ENCODE measurements at places on chromosomes 11 and 22.

- DNase-seq: peak; percentile 50
Observed at GRCh38 chr11:66950112-66950535, 8.1 kb downstream of the PC start.

DNA sequence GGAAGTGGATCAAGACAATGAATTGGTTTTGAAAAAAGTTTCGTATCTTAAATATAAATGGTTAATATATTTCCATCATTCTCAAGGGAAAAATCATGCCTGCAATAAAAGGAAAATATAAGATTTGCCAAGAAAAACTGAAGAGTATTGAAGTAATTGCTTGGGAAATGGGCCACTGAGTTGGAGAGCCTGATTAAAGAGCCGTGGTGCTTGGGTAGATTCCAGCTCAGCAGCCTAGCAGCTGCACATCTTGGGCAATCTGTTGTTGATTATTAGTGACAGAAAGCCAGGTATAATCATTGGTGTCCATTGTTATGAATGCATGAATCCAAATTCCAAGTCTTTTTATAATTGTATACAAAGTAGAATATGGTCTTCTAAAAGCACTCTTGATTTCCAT is 800.9 kb upstream of the CHORDC1 start:
- DNase-seq: no peak

DNA sequence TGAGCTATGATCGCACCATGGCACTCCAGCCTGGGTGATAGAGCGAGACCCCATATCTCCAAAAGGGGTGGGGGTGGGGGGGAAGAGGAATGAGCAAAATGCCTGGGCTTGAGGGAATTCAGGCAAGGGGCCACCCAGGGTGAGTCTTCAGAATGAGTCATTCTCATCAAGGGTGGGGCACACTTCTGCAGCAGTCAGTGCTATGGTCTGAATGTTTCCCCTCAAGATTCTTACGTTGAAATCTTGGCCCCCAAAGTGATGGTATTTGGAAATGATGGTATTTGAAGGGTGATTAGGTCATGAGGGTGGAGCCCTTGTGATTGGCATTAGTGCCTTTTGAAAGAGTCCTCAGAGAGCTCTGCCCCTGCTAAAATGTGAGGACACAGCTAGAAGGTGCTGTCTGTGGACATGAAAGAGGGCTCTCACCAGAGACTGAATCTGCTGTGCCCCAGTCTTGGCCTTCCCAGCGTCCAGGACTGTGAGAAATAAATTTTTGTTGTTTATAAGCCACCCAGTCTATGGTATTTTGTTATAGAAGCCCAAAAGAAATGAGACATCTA is 86.4 kb upstream of the THY1 start:
- no peak for DNase-seq

DNA sequence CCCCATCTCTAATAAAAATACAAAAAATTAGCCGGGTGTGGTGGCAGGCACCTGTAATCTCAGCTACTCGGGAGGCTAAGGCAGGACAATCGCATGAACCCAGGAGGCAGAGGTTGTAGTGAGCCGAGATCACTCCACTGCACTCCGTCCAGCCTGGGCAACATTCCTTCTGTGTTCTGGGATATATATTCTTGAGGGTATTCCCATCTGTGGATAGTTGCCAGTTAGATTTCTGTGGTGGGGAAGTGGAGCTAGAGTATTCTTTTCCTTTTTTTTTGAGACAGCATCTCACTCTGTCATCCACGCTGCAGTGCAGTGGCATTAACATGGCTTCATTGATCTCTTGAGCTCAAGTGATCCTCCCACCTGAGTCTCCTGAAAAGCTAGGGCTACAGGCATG is 9.1 kb upstream of the ZNF74 start:
- no peak for DNase-seq

DNA sequence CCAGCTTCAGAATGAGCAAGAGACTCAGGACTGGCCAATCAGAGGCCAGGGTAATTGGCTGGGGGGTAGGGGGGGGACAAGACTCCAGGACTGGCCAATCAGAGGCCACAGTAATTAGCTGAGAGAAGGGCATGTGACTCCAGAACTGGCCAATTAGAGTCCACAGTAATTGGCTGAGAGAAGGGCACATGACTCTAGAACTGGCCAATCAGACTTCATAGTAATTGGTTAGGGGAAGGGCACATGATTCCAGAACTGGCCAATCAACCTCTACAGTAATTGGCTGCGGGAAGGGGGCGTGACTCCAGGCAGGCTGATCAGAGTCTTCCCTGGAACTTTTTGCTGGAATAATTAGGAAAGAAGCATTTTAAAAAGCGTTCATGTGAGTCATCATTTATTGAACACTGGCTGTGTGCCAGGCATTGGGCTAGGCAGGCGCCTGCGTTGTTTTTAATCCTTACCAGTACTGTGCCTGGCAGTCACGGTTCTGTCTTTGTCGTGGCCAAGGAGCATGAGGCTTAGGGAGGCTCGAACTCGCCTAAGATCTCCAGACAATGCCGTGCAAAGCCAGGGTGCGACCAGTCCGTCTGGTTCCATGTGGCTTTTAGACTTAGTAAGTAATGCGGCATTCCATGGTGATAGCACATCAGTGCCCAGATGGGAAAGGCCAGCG is 508.1 kb downstream of the TBC1D22A start:
- DNase-seq: no peak

DNA sequence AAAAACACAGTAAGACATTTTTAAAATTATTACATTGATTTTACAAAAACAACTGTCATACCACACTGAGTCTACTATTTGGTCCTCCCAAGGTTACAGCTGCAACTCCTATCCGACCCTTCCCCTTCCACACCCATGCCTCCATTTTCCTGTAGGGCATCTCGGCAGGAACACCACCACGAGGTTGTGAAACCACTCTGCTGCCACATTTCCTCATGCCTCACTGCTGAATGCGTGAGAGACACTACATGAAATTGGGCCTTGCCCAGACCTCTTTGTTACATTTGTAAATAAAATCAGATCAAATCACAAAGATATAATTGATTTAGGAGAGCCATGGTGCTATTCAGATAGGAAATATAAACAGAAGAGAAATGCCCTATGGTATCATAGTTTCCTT is 2.0 kb downstream of the ARHGAP32 start:
- DNase-seq: peak; percentile 8

GRCh38 chr11:64933935-64934681 is 1.6 kb downstream of the GPHA2 start:
- DNase-seq: no peak

DNA sequence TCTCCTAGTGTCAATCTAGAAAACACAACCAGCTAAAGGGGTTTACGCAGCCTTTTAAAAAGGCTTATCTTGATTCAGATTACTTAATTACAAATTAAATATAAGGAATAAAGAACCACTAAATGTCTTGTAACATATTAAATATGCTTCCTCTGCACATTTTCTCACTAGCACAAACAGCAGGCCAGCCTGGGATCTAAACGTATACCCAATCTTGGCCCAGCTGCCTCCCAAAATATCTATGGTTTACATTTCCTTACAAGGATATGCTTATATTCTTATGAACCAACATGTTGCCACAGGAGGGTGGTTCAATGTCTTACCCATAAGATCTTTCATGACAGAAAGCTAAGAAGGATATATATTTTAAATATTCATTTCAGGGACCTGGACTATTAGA is 7.7 kb downstream of the LGR4 start:
- no peak for DNase-seq

- no peak for DNase-seq
Observed at GRCh38 chr11:65803797-65804492, 17.1 kb downstream of the OVOL1 start.

DNA sequence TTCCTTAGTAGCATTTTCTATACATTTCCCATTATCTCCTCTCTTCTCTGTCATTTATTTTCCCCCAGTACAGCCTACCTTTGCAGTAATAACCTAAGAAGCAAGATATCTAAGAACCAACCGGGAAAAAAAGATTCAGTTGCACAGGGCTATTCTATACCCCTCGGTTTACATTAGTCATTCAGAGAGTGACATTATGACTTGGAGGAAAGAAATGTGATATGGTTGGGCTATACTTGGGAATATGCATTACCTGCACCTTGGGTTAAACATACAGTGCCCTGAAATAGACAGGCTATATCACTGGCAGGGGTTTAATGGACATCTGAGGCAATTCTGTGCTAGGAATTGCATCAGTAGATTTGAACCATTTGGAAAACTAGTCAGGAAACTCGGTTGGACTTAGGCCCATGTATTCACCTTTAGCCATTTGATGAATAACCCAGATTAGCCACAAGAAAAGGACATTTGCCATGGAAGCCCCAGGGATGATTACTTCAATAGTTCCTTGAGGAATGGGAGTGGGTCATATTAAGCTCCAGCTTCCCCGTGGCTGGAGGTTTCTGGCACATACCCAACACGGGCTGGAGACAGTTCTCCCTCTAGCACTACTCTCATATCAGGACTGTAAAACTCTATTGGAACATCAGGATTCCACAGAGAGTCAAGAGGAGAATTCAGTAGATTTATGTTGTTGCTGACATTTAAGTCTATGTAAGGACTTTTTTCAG is 973.2 kb downstream of the NTM start:
- no peak for DNase-seq

- DNase-seq: no peak
Observed at GRCh38 chr11:134289167-134289566, 13.0 kb downstream of the GLB1L3 start.

GRCh38 chr11:93220078-93220477 is 22.3 kb upstream of the SLC36A4 start:
- DNase-seq: no peak

DNA sequence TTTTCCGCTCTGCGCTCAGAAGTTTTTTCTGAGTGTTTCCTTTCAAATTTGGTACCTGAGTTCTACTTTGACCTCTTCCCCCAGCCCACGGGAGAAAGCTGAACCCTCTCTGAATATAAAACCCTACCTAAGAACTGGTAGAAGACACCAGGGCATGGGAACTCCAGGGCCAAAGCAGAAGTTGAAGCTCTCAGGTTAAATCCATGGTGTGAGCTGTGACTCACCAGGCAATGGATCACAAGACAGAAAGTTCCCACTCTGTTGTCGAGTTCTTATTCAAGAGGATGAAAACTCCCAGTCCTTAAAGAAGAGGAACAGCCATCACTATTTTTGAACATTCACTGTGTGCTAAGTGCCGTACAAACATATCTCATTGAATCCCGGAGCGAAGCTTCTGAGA is 8.9 kb downstream of the TMEM218 start:
- no peak for DNase-seq

DNA sequence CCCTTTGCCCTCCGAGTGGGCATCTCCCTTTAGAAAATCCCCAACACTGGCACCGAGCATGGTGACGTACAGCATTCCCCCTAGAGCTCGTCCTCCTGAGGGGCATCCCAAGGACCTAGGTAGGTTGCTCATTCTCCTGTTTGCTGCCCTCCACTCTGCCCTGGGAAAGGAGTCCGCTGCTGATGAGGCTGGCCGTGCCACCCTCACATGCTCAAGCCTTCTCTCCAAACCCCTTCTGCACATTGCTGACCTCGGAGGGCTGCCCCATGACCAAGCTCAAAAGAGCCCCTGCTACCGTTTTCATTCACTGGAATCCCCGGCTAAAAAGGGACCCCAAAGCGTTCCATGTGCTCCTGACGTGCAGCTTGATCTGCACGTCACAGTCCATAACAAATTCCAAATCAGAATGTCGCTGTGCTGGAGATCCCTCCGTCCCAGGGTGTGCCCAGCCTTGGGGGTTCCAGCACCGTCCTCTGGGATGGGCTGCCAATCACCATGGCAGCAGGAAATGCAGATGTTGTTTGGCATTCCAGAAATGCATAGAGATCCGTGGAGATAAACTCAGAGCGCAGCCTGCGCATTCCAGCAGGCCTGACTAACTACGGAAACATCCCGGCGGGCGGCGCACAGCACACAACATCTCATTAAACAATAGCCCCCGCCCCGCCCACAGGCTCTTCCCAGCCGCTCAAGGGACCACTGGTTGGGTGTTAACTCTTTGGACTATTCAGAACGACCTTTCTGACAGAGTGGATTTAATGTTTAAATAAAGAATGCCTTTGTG is 26.3 kb upstream of the GNB1L start:
- DNase-seq: no peak

- DNase-seq: no peak
Observed at GRCh38 chr22:39972641-39973040, 12.4 kb downstream of the TMA7B start.

GRCh38 chr11:108654994-108655631 is 9.8 kb upstream of the DDX10 start:
- DNase-seq: peak; percentile 35

- DNase-seq: no peak
Observed at GRCh38 chr22:38032681-38033521, 24.3 kb upstream of the PICK1 start.

DNA sequence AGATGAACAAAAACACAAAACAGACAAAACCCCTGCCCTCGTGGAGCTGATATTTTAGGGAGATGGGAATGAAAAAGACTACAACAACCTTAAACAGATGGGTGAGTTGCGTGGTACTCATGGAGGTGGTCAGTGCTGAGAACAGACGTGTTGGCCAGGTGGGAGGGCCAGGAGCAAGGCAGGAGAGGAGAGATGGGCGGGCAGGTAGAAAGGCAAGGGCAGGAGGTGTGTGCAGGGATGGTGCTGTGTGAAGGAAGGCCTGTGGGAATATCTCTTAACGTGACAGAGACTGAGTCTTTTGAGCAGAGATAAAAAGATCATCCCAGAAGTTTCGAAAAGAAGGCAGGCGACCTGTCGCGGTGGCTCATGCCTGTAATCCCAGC is 7.0 kb downstream of the GAL start:
- DNase-seq: no peak

- DNase-seq: no peak
Observed at GRCh38 chr11:134048028-134048427, 20.8 kb upstream of the JAM3 start.

DNA sequence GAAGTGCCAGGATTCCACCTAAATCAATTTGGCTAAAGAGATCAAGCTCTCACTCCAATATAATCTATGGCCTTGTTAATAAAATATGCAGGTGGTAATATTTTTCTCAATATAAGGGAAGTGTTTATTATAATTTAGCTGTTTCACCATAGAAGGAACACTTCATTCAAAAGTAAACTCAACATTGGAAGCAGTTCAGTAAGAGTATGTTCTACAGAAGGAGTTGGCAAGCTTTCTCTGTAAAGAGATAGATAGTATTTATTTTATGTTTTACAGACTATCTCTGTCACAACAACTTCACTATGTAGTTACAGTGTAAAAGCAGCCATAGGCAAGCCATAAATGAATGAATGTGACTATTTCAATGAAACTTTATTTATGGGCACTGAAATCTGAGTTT is 313.6 kb upstream of the ANO3 start:
- no peak for DNase-seq

DNA sequence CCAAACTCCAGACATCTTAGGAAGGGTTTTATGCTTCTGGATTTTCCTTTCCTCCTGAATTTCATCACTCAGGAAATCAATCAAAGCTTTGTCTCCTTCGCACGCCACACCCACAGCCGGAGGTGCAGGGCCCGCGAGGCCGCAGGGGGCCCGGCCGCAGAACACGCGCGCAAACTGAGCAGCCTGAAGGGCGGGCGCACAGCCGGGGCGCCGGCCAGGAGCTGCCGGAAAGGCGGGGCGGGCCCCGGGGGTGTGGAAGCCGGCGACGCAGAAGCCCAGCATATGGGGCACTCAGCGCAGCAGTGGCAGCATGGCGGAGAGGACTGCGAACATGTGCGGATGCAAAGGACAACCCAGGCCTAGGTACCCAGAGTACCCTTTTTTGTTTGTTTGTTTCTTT is 33.1 kb upstream of the SPTBN2 start:
- no peak for DNase-seq

Data from NCI-H345 (cell line).